ENCODE measurements at places on chromosomes 16 and 17.

DNA sequence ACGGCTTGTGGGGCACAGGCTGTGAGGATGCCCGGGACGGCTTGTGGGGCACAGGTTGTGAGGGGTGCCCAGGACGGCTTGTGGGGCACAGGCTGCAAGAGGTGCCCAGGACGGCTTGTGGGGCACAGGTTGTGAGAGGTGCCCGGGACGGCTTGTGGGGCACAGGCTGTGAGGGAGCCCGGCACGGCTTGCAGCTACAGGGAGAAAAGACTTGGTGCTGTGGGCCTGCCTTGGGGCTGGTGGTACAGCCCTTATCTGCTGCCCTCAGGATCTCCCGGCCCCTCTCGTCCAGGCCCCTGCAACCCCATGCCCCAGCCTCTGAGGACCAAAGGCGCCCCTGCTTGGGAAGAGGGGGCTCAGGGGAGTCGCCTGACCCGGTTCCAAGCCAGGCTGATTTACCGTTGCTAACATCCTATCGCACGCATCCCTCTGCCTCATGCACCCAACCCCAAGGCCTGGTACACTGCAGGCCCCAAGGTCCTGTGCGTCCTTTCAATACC is 5.0 kb upstream of the HBM start:
- no peak for DNase-seq

- no peak for DNase-seq
Observed at GRCh38 chr16:72131036-72131435, 37.4 kb downstream of the DHX38 start.

DNA sequence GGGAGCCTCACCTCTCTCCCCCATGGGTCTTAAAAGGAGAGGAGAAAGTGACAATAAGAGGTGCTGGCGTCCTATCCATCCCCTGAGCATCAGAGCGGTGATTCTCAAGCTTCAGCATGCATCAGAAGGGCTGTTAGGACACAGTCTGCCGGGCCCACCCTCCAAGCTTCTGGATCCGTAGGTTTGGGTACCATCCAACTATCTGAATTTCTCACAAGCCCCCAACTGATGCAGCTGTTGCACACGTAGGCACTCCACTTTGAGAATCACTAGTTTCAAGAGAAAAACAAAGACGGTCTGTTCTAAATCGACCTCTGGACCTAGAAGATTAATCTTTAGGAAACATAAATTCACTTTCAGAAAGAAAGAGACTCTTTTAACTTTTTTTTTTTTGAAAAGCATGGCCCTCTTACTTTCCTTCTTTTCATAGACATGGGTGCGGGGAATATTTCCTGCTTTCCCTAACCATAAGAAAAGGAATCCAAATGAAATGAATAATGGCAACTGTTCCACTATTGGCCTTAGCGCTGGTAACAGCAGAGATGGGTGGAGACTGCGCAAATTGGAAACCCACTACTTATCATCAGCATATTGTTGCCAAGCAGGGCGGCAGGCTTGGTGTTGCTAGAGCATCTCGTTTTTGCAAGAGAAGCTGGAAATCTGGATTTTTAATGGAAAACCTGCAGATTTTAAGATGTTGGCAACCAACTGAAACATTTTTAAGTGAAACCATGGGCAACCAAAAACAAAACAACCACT is 144.4 kb downstream of the GAS7 start:
- no peak for DNase-seq

- DNase-seq: no peak
Observed at GRCh38 chr16:49716339-49716934, 139.5 kb downstream of the ZNF423 start.

DNA sequence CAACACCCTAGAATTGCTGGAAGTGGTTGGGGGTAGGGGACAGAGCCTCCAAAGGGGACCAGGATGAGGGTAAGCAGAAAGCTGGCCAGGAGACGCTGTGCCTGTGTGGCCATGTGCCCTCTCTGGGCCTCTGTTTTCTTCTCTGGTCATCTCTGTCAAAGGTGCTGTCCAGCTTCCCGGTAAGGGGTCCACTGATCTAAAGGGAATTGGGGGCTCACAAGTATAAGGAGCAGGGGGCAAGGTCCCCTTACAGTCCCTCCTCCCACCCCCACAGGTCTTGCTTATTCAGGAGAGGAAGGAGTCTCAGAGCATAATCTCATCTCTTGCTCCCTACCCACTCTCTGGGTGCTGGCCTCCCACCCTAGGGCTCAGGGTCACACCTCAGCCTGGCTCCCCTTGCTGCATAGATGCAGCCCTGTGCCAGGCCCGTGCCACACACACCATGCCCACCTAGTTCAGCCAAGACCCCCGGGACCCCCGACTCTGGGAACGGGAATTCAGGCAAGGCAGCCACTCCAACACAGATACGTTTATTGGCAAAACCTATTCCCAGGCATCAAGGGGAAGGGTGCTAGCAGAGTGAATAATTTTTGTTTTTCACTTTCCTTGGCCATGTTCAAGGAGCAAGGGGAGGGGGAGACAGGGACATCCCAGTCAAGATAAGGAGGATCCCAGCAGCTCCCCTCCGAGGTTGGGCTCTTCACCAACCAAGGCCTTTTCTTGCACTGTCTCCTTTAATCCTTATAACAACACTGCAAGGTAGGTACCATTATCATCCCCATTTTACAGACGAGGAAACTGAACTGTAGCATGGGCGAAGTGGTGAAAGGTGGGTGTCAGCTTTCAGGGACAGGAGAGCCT is 19.8 kb downstream of the SLC4A1 start:
- no peak for DNase-seq

DNA sequence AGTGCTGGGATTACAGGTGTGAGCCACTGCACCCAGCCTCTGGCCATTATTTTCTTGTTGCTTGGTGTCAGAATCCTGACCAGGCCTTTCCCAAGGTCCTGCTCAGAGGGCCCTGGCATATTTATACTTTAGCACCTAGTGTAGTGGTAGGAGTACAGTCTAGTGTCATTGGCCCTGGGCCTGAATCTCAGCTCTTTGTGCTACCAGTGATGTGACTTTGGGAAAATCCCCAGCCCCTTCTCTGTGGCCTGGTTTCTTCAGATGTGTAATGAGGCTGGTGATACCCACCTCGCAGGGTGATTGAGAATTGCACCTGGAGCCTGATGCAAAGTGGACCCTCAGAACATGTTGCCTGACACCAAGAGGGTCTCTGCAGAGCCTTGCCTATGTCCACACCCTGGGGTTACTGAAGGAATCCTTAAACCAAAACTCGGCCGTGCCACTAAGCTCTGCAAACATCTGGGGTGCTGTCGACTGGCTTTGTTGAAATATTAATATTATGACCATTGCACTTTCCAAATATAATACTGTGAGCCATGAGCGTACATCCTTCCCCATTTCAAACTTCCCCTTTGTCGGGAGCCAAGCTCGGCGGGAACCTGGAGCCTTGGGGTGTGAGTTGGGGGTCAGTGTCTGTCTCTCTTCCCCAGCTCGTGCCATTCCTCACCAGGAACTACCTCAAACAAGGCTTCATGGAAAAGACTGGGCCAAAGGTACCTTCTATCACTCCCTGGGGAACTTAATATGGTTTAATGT is 18.0 kb upstream of the RNF135 start:
- peak; percentile 40 for DNase-seq

- DNase-seq: no peak
Observed at GRCh38 chr17:66717641-66718058, 117.3 kb upstream of the CACNG5 start.

GRCh38 chr16:52591934-52592592 is 45.1 kb upstream of the TOX3 start:
- DNase-seq: no peak

GRCh38 chr16:12202486-12202885 is 226.0 kb downstream of the SNX29 start:
- no peak for DNase-seq

- peak; percentile 49 for DNase-seq
Observed at GRCh38 chr17:74566132-74566753, 1.1 kb downstream of the CD300H start.

Data from left ventricle myocardium superior (tissue), 1 donor.